ENCODE measurements at places on chromosomes 1 and 21.

DNA sequence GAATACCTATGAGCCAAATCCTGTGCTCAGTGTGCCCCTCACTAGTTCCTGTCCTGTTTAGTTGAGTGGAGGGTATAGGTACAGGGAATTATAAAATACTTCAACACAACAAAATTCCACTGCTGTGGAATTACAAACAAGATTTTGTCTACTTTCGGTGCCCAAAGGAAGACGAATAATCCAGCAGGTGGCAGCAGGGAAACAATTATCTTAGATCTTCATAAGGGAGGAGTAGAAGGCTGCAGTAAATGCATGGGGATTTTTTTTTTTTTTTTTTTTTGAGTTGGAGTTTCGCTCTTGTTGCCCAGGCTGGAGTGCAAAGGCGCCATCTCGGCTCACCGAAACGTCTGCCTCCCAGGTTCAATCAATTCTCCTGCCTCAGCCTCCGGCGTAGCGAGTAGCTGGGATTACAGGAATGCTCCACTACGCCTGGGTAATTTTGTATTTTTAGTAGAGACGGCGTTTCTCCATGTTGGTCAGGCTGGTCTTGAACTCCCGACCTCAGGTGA, 2.0 kb upstream of the PIP5K1A start:
- DNase-seq: peak; percentile 39

GRCh38 chr1:981491-981954, 370 bp downstream of the PERM1 start:
- DNase-seq: no peak

DNA sequence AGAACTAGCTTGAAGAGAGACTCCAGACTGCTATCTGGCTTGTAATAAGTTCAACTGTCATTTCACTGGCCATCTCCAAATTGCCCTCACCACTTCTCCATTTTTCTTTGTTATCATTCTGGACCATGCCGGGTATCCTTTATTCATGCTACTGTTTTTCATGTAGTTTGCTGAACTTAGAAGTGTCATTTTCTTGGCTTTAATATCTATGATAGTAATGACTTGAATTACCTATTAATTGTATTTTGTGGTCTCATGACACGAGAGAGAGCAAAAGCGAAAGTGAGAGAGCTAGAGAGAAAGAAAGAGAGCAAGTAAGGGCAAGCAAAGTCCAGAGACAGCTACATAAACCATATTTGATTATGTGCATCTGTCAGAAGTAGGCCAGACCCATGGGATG, 184.9 kb upstream of the ATP1B1 start:
- DNase-seq: no peak

DNA sequence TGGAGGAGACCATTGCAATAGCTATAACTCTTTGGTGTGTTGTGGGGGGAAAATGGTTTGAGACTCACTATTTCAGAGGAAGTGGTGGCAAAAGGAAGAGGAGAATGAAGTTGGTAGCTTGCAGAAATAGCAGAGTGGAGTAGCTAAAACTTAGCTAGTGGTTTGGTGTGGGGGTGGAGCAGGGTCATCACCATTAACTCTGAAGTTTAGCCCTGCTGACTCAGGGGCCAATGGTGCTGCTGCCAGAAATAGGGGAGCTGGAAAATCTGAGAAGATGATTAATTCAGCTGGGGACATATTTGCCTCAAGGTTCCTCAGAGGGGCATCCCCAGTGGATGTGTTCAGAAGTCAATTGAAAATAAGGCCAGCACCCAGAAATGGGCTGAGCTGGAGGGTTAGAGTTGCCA, 65.4 kb downstream of the RUNX1 start:
- DNase-seq: peak; percentile 22

GRCh38 chr1:117658676-117659075, 52.8 kb downstream of the TENT5C start:
- DNase-seq: no peak

- peak; percentile 87 for DNase-seq
These were observed 2.9 kb upstream of the SHCBP1L start for GRCh38 chr1:182955596-182956588.
